ENCODE measurements at places on chromosomes 5 and 9.

DNA sequence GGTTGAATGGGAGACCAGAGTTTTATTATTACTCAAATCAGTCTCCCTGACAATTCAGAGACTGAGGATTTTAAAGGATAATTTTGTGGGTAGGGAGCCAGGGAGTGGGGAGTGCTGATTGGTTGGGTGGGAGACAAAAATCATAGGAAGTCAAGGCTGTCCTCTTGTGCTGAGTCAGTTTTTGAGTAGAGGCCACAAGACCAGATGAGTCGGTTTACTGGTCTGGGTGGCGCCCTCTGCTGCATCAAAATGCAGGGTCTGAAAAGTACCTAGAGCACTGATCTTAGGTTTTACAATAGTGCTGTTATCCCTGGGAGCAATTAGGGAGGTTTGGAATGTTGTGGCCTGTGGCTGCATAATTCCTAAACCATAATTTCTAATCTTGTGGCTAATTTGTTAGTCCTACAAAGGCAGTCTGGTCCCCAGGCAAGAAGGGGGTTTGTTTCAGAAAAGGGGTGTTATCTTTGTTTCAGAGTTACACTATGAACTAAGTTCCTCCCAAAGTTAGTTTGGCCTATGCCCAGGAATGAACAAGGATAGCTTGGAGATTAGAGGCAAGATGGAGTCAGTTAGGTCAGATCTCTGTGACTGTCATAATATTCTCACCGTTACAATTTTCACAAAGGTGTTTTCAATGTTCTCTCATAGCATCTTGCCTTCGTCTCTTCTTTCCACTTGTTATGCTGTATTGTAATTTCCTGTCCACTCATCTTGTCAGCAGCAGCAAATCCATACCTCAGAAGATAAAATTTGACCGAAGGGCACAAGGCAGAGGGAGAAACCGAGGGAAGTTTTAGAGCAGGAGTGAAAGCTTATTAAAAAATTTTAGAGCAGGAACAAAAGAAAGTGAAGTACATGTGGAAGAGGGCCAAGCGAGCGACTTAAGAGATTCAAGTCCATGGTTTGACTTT lies 59.2 kb upstream of the CLINT1 start:
- DNase-seq = peak; percentile 83

DNA sequence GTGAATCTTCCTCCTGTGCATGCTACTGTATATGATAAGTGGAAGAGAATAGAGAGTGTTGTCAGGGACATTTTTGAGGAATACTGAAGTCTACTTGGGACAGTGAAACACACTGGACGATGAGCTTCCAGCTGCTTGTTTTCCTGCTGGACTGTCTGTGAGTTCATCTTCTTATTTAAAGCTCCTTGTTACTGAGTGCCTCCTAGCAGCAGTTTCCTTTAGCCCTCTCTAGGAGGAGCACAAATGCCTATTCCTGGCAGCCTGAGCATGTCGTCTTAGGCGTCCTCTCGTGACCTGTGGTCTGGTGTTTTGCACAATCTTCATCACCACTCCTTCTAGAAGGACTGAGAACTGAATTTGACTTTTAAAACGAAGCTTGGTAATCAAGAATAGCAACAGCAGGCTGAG lies 43.8 kb downstream of the ANKRD33B start:
- DNase-seq = peak; percentile 37

GRCh38 chr5:991472-992267 lies 16.9 kb upstream of the NKD2 start:
- no peak for DNase-seq

- no peak for DNase-seq
Observed at GRCh38 chr5:33877449-33877848, 14.3 kb downstream of the ADAMTS12 start.

- no peak for DNase-seq
Observed at GRCh38 chr5:161400583-161400982, 145.9 kb downstream of the GABRB2 start.

GRCh38 chr5:65707663-65708062 lies 14.2 kb downstream of the SGTB start:
- DNase-seq = no peak

- DNase-seq = no peak
Observed at GRCh38 chr9:72734631-72735030, 213.2 kb downstream of the TMC1 start.

- no peak for DNase-seq
Observed at GRCh38 chr5:93794954-93795353, 53.6 kb upstream of the POU5F2 start.

- DNase-seq = no peak
Observed at GRCh38 chr9:134950386-134951210, 32.9 kb upstream of the FCN1 start.

GRCh38 chr5:169580964-169581363 lies 2.6 kb upstream of the SPDL1 start:
- DNase-seq = no peak

- DNase-seq = no peak
Observed at GRCh38 chr9:120688758-120689157, 25.5 kb downstream of the MEGF9 start.

- peak; percentile 31 for DNase-seq
Observed at GRCh38 chr5:73446631-73447529, 1.7 kb downstream of the FOXD1 start.

DNA sequence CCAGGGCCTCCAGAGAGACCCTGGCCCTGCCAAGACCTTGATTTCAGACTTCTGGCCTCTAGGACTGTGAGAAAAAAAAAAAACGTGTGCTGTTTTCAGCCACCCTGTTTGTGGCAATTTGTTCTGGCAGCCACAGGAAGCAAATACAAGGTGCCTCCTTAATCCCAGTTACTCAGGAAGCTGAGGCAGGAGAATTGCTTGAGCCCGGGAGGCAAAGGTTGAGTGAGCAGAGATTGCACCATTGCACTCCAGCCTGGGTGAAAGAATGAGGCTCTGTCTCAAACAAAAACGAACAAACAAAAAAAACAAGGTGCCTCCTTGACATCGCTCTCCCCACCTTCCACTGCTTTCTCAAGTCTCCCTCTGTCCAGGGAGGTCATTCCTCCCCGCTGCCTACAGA lies 98.0 kb downstream of the GABBR2 start:
- DNase-seq = no peak
